ENCODE measurements at places on chromosomes 6 and 20. TPM values are rescaled to one million over a fixed set of nuclear protein-coding genes. Genes with fewer than 3 reads are reported as not detected.

GRCh38 chr20:54633374-54634355 is 158.3 kb downstream of the DOK5 start:
- H3K27me3 ChIP-seq, result no peaks in the 10 kb centered on the region
- no peak overlapping the region for H3K4me3 ChIP-seq
- H3K4me1 ChIP-seq, result no peaks in the 10 kb centered on the region
- no peaks in the 10 kb centered on the region for H3K36me3 ChIP-seq
- DNase-seq, result no peak

GRCh38 chr6:107983811-107984210 is 25.8 kb upstream of the SEC63 start:
- H3K27ac ChIP-seq, result no peak overlapping the region
- no peaks in the 10 kb centered on the region for H3K27me3 ChIP-seq
- no peaks in the 10 kb centered on the region for H3K36me3 ChIP-seq
- no peaks in the 10 kb centered on the region for H3K4me1 ChIP-seq
- no peak for DNase-seq
- no peak overlapping the region for H3K4me3 ChIP-seq

DNA sequence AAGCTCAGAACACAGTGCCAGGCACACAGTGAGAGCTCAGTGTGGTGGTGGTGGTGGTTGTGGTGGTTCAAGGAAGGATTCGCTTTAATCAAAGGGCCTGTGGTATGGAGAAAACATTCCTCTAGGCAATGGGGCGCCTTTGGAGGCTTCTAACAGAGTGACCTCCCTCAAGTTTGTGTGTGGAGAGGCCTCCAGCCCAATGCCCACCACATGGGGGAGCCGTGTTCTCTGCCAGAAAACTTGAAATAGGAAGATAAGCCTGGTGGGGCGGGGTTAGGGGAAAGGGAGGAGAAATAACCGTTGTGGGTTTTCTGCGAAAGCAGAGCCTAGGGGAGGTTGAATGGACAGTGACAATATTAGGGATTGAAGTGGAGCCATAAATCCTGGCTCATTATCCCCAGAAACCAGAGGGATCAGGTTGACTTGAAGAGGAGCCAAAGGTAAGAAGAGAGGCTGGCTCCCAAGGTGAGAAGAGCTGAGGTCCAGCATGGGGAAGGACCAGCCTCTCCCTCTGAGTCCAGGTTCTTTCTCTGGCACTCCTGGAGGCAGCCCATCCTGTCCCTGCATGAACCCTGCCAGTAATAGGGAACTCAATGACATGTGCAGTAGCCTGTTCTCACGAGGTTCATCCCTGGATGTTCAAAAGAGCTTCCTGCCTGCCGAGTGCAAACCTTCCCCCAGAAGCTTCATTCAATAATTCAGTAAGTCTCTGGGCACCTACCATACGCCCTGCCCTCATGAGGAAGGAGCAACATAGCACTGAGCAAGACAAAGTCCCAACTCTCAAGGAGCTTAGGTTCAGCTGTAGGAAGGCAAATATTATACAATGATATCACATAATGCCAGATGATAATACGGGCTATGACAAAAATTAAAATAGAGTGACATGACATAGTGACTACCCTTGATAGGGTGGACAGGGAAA is 51.4 kb downstream of the TGM2 start:
- H3K4me3 ChIP-seq, result no peak overlapping the region
- H3K36me3 ChIP-seq, result no peaks in the 10 kb centered on the region
- no peak overlapping the region for H3K27ac ChIP-seq
- peak; percentile 26 for DNase-seq

Gene CRISP3
- total RNA-seq, result not detected

Gene FAM83C
- total RNA-seq, result not detected

Gene TMEM200A
- total RNA-seq, result 44.2 TPM

Gene FGD2
- not detected for total RNA-seq

All from fibroblast of lung (primary cell).